ENCODE measurements at places on chromosomes 12 and 14.

DNA sequence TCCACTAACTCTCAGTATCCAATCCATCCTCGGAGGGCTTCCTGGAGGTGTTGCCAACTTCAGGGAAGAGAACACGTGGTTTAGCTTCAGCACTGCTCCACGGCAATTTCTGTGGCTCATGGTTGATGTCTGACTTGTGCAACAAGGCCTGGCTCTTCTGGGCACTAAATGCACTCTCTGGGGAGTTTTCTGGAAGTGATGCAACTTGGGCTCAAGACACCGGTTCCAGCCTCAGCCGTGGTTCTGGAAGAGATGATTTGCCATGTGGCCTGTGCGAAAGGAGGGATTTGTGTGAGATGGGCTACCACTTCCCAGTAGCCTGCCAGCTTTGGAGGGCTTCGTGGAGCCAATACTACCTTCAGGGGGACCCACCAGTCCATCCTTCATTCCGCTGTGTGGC, 118.6 kb upstream of the RTL1 start:
- DNase-seq, result no peak

DNA sequence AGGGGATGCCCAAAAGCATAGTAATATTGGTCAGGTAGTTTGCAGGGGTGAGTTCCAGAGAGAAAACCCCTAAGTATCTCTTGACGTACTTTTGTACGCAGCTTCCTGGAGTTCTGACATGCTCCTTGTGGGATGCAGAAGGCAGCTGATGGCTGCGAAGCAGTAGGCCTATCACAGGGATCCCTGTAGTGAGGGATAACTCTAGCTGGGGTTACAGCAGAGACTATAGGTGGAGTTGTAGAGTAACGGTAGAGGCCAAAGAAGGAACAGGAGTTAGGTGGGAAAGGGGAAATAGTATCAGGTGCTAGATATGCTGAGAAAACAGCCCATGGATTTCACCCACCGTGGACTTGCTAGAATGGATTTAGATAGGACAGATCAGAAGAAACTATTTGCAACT, 37.3 kb downstream of the MGST1 start:
- no peak for DNase-seq

DNA sequence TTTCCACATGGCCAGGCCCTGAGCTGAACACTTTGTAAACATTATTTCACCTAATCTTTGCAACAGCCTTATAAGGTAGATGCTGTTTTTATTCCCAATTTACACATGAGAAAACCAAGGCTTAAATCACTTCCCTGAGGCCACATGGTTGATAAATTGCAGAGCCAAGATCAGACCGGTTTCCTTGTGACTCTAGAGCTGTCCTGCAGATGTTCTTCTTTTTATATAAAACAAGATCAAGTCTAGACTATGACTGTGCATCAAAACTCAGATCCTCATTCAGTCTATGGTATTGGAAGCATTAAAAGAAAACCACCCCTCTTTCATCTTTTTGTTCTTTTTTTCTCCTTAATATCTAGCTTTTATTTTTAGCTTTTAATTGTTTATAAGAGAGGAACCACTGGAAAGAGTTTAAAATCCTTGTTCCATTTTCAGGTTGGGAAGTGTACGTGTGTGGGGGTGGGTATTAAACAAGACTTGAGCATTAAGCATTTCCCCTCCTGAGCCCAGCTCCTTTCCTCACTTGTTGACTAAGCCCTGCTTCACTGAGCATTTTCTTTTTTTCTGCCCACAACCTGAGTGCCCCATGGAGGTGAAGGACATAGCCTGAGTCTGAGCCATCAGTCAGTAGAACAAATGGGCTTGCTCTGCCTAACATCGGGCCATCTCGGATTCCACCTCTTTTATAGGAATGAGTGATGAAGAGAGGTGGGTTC, 45.4 kb downstream of the GPATCH2L start:
- no peak for DNase-seq

DNA sequence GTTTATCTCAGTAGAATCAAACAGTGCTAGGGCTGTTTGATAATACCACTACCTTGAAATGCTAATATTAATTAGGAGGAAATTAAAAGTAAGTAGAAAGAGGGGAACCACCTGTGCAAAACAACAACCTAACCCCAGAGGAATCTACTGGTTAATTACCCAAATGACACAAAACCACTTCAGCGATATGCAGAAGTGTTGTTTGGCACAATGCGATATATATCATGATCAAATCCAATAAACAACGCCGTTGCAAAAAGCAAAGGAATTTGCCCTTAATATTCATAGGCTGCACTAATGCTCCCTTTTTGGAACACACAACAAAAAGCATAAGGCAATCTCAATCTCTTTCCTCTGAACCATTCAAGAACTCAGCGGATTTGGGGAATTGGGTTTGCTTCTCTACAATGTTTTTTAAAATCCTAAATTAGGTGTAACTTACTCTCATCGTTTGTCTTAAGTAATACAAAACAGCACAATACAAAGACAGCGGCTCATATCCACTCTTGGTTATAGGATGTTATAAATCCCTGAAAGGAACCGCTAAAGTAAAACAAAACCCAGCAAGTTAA, 1.5 kb downstream of the MAP4K5 start:
- no peak for DNase-seq

- DNase-seq, result no peak
Observed at GRCh38 chr14:66143387-66144112, 342.6 kb upstream of the CCDC196 start.

GRCh38 chr14:105034315-105035039, 13.6 kb upstream of the CDCA4 start:
- no peak for DNase-seq
